ENCODE measurements at places on chromosomes 6 and 20.

DNA sequence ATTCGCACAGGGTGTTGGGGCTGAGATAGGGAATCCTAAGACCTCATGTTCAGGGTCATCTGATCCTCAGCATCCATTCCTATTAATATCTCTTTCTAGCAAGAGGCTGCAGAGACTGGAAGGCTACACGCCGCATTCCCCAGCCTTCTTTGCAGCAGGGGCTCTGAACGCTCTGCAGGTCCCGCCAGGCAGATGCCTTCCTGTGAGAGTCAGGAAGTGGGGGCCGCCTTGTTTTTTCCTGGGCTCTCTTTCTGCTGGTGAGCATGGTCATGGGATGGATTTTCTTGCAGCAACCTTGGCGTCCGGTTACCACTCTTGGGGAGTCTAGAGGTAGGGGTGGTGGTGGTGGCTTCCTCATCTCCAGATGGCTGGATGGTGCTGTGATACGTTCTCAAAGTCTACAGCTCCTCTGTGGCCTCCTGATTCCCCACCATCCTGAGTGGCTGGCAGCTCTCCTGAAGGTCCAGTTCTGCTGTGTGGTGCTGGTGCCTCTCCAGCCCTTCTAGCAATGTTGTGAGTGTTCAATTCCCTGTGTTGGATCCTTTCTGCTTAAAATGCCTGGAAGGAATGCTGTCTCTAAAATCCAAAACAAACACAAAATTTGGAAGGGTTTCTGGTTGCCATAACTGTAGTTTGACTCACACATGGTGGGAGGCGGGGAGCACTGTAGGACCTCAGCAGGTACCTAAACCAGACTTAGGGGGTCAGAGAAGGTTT is 111.9 kb downstream of the CEBPB start:
- DNase-seq, result no peak

- no peak for DNase-seq
These were observed 339.0 kb downstream of the SYNE1 start for GRCh38 chr6:152298055-152298647.

DNA sequence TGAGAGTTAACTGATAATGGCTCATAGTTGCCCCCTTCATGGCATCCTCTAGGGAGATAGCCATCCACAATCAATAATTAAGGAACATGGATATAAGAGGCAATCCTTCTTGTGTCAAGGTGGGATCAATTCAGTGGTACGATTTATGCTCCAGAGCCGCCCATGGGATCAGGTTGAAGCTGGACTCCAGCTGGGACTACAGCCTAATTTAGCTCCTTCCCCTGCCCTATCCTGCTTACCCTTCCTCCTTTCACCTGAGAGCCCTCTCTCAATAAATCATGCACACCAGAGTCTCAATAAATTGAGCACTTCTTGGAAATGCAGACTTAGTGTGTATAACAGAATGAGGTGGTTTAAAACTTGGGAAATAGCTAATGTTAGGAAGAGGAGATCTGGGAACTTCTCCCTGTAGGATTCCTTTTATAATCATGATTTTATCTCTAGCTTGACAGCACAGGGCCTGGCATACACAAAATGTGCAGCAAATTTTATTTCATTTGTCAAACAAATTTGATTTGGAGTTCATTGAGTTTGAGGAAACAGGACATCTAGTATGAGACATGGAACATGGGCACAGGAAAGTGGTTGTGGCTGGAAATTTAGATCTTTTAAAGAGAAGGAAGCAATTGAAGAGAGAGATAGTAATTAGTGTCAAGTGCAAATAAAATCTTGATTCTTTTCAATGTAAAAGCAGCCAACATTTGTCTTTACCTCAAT is 28.6 kb upstream of the OGFRL1 start:
- no peak for DNase-seq

DNA sequence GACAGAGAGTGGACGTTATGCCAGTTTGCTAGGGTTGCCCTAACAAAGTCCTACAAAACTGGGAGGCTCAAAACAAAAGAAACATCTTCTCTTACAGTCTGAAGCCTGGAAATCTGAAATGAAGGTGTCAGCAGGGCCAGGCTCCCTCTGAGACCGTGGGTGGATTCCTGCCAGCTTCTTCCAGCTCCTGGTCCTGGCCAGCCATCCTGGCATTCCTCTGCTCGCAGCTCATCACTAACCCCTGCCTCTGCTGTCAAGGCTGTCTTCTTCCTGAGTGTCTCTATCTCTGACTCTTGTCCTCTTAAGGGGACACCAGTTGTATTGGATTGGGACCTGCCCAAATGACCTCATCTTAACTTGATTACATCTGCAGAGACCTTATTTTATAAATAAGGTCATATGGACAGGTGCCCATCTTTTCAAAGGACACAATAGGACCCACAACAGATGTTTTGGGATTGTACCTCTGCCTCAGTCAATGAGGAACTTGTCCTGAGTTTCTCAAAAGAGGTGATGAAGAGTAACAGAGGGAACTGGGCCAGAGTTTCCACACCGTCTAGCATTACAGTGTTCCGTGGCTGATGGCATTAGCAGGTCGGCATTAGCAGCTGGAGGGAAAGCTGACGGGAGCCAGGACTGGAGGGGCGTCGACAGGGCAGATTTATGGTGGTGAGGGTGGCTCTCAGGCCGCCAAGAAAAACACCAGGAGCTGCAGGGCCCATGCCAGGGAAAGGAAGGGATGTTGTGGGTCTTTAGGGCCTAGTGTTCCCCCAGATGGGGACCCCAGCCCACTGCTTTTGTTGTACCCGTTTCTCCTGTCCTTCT is 157.3 kb downstream of the TBXT start:
- no peak for DNase-seq

DNA sequence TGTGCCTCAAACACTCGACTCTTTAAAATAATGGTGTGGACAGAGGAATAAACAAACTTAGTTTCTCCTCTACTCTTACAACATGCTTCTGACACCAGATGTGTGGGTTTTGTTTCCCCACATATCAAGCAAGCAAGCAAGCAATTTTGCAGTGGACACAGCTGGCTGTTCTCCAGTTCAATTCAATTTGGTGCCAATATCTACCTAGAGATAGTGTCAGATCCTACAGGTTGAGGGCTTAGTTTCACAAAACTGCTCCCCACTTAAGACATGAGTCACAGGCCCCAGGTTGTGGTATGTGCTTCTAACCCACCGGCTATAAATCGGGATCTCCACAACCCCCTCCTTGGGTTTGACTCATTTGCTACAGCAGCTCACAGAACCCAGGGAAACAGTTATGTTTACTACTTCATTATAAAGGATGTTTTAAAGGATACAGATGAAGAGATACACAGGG is 131.4 kb upstream of the TRAF3IP2 start:
- no peak for DNase-seq

DNA sequence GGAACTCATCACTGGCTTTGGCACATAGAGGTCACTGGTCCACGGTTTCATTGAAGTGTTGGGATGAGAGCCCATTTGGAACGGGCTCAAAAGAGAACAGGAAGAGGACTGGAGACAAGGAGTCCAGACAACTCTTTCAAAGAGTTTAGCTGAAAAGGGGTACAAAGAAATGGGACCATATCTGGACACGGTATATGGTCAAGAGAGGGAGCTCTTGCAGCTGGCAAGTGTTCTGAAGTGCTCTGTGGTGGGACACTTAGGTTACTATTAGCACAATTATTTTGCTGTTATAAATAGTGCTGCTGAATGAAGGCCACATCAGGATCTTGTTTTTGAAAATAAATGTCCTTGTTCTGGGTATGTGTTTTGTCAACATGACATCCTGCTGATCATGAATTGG is 4.6 kb downstream of the SGK2 start:
- peak; percentile 55 for DNase-seq

DNA sequence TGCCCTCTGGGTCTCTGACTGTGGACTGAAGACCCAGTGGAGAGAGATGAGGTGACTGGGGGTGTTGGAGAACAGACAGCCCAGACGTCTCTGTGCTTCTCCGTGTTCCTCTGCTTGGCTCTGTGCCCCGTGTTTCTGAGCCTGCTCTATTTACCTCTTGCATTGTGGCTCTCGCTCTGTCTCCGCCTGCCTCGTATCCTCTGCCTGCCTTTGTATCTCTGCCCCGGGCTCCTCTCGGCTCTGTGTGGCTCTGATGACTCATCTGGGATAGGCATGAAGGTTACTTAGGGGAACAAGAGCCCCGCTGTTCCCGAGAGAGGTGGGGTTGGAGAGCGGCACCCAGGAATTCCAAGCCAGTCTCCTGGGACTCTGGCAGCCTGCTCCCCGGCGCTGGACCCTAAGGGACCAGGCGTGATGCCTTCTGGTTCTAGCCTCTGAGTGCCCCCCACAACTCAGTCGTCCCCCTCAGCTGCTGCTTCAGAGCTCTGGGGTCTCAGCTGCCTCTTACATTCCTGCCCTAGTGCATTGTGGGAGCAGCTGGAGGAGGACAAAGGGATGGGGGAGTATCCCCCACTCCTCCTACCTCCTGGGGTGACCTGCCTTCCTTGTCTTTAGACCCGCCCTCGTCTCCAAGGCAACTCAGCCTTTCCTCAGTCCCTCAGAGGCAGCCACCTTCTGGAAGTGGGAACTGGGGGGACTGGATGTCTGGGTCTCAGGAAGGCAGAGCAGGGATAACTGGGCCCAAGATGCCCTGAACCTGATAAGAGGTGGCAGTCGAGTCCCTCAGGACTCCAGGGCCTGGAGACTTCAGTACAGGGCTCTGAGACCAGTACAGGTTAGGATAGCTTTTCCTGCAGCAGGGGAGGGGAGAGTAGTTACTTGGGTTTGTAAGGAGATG is 1.9 kb downstream of the DDR1 start:
- no peak for DNase-seq

GRCh38 chr20:38997622-38998021 is 35.5 kb downstream of the DHX35 start:
- DNase-seq, result peak; percentile 74

- no peak for DNase-seq
These were observed 37.8 kb downstream of the SIRPA start for GRCh38 chr20:1932971-1933370.

GRCh38 chr6:17032988-17033634 is 68.7 kb upstream of the STMND1 start:
- DNase-seq, result no peak

GRCh38 chr6:95629551-95629950 is 52.2 kb downstream of the MANEA start:
- DNase-seq, result no peak

DNA sequence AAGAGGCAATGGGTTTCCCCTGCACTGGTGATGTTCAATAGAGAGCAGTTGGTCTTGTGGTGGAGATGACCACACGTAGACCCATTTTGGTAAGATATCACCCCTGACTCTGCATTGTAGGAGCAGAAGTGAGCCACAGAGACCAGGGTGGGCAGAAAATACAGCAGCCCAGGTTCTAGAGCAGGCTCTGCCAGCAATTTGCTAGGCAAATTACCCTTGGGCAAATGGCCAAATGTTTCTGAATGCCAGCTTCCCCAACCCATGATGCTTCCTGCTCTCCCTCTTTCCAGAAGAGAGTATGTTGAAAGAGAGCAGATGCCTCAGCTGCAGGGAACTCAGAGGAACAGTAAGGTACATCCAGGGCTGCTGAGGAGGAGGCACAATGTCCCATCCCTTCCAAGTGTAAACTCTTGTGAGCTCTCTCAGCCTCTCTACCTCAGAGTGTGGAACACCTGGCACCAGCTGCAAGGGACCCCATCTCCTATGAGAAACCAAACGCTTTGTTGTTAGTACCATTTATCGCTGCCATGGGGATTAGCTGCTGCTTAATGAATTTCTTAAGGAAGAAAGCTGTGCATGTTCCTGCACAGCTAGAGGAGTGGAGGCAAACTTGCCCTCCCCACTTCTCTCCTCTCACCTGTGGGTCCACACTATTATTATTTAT is 317.5 kb upstream of the MOCS1 start:
- DNase-seq, result no peak

All from hematopoietic multipotent progenitor cell treated with erythropoietin and hydrocortisone succinate and interleukin-3 and kit ligand, for 4 days (in vitro differentiated cells).